ENCODE measurements at places on chromosomes 1 and 21.

DNA sequence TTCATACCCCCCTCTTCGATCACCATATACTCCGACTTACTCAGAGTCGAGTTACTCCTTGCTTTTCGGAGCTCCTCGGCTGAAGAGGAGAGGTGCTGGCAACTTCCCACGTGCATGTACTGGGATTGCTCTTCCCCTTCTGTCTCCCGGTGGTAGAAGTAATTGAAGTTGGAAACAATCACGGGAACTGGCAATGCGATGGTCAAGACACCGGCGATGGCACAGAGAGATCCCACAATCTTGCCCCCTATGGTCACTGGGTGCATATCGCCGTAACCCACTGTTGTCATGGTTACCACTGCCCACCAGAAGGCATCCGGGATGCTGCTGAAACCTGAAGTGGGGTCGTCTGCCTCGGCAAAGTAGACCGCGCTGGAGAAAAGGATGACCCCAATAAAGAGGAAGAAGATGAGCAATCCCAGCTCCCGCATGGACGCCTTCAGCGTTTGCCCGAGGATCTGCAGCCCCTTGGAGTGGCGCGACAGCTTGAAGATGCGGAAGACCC is 1.5 kb downstream of the KCNA3 start:
- peak; percentile 11 for DNase-seq

DNA sequence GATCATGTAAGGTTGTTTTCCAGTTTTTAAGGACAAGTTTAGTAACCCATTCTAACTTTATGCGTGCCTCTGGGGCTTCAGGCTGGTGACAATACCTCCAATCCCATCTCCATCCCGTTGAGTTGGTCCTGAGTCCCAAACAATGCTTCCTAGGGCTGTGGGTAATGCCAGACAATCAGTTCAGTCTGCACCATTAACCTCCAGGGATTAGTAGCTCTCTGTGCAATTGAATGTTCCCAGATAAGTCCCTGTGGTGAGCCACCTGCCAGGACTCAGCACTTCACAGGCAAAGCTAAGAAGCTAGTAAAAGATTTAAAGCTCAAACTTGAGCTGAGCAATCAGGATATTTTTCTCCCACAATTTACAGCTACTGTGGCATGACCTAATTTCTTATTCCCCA is 462.2 kb upstream of the PTBP2 start:
- no peak for DNase-seq

- no peak for DNase-seq
These were observed 1.7 kb downstream of the PTPRU start for GRCh38 chr1:29237852-29238619.

- DNase-seq, result no peak
These were observed 27.2 kb downstream of the ERI3 start for GRCh38 chr1:44327679-44328491.

- DNase-seq, result no peak
These were observed 57.1 kb upstream of the ADARB1 start for GRCh38 chr21:45017039-45017960.

DNA sequence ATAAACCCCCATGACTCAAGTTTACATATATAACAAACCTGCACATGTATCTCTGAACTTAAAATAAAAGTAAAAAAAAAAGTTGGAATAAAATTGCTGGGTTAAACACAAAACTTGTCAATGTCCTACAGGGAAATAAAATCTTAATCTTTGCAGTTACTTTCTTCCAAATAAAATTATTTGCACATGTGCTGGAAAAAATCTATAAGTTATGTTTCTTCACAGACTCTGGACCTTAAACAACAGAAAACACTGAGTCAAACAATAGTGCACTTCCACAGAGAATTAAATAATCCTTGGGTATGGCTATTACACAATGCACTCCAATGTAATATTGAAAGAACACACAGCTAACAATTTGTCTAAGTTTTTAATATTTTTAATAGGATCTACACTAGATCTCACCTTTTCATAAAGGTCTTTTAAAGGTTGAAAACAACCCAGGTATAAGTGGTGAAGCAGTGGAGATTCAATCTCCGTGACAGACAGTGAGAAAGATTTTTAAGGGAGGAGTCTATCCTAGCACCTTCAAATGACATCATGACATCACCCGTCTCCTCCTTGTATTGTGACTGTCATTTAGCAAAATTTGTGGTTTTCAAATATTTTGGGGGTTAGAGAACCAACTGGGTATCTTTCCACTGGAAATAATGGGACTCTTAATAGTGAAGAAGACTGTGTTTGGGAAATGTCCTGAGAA is 25.2 kb upstream of the FGGY start:
- no peak for DNase-seq

- no peak for DNase-seq
These were observed 53.8 kb downstream of the CLEC20A start for GRCh38 chr1:178442925-178443324.

GRCh38 chr1:234507626-234508387 is 28.8 kb upstream of the TARBP1 start:
- no peak for DNase-seq

- no peak for DNase-seq
These were observed 60.0 kb upstream of the EPS8L3 start for GRCh38 chr1:109823543-109824348.

DNA sequence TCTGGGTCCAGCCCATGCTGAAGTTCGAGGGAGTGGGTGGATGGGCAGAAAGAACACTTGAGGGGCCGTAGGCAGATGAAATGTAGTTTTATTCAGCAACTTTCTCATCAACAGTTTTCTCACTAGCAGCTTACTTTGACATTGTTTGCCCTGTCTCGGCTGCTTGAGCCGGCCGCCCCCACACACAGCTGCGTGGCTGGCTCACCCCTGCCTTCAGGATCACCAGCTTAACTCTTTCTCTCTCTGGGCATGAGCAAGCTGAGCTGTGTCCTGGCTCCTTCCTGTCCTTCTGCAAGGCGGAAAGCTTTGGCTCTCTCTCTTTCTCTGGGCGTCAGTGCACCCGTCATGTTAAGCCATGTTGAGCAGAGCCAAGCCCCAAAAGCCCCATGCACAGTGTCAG is 104.4 kb upstream of the GNG12 start:
- DNase-seq, result no peak

DNA sequence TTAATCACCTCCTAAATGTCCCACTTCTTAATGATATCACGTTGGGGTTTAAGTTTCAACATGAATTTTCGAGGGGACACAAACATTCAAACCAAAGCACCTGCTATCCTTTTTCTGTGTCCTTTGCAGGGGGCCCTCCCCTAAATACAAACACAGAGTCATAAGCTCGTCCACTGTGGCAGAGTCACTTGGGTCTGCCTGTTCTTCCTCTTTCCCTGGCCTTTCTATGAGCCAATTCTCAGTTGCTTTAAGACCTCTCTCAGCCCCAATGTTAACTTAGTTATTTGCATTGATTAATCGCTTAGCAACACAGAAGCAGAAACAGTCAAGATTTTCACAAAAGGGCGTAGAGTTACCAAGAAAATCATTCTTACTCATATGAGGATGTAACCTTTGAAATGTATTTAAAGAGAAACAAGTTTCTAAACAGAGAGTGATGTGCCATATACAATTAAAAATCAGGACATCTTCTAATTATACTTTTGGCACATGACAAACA is 14.9 kb downstream of the APCS start:
- no peak for DNase-seq

DNA sequence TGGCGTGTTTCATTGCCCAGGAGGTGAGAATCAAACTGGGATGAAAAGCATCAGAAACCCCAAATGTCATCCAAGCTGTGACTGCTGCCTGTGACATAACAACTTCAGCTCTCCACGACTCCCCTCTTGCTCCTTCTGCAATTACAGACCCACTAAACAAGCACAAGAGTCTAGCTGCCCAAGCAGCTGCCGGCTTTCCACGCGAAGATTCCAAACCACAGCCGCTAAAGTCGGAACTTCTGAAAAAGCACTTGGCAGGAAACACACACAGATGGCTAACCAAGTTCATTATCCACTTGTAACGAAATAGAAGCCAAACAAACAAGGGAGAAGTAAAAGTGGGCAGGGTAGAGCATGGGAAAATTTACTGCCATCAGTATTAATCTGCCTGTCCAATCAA is 198.1 kb downstream of the SLC35F3 start:
- DNase-seq, result no peak

- no peak for DNase-seq
These were observed 10.9 kb downstream of the YARS1 start for GRCh38 chr1:32806290-32806689.

DNA sequence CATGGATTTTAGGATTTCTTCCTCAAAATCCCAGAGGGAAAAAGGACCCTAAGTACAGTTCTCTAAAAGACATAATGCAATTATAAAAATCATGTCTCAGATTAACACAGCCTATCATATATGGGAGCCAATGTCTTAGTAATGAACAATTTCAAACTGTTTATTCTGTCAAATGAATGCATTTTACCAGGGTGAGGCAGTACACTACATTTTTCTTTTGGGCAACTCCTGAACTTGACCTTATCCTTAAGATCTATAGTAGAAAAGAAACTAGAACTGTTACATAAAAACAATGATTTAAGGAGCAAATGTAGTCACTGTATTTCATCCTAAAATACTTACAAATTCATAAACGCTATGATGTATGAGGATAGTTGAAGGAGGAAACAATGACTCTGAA is 226.3 kb upstream of the B3GALT2 start:
- DNase-seq, result peak; percentile 47

- DNase-seq, result no peak
These were observed 88.3 kb downstream of the COL24A1 start for GRCh38 chr1:86068271-86068721.

- no peak for DNase-seq
These were observed 48.7 kb downstream of the NTMT2 start for GRCh38 chr1:170194451-170194850.

DNA sequence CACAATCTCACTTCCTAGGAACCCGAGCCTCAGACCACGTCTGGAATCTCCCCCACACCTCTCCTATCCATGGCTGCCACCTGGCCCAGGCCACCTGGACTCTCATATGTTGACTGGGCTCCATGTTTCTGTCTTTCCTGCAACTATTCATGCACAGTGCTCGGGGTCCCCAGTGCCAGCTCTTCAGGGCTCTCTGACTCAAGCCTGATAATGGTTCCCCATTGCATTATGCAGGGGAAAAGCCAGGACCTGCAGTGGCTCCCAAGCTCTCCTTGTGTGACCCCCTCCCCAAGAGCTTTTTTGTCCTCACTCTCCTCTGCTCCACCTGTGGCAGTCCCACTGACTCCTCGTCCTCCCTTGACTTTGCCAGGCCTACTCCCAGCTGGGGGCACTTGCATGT is 417.6 kb downstream of the NPHP4 start:
- DNase-seq, result no peak

DNA sequence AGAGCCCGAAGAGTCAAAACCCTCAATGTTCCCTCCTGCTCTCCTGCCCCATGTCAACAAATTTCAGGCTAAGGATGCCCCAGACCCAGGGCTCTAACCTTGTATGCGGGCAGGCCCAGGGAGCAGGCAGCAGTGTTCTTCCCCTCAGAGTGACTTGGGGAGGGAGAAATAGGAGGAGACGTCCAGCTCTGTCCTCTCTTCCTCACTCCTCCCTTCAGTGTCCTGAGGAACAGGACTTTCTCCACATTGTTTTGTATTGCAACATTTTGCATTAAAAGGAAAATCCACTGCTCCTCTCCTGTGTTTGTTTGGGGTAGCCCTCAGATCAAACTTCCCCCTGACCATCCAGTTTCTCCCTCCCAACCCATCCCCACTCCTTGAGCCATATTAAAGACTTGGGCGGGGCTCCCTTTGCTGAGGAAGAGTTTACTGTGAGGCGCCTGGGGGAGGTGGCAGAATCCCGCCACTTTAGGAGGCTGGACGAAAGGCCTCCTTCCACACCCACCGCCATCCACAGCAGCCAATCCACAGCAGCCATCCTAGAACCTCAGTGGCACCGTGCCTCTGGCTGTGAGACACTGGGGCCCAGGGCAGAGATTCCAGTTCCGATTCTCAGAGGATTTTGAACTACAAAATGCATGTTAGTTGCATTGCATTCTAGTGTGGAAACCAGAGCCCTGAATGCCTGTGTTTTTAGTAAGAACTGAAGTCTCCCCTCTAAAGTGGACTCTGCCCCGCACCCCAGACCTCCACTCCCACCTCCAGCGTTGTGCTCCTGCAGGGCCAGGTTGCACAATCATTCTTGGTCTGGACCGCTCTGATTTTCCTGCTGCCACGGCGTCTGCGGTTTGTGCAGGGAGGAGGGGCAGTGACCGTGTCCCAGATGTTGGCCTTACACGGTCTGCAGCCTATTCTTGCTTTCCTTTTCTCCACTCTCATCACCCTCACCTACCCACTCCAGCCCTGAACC is 3.0 kb downstream of the OLFML3 start:
- no peak for DNase-seq

DNA sequence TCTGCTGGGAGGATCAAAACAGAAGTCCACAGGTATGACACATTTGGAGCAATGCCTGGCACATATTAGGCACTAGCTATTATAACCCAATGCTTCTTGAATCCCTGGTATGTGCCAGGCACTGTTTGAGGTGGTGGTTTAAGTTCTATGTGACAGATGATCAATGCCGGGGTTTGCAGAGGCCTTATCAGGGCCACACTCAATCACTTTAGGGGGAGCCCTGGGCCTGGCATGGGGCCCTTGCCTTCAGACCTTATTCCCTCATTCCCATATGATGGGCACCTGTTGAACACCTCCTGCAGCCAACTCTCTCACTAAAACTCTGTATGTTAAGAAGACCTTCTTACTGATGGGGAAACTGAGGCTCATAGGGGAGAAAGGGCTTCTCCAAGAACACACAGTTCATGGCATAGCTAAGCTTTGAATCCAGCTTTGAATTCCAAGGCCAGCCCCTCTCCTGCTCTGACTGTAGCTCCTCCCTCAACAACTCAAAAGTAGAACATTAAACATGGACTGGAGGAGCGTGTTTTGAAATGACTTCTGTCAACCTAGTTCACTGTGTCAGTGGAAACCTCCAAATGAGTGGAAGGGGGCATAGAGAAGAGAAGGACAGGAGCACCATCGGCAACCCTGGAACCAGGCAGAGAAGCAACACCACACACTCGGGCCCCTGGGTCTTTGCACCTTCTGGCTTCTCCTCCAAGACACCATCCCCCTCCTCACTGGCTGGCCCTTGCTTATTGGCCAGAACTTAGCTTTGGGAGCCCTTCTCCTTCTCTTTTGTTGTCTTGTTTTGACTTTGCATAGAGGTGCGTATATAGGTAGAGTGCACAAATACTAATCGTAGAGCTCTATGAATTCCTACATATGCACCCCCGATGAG is 6.6 kb upstream of the IFFO2 start:
- DNase-seq, result no peak

DNA sequence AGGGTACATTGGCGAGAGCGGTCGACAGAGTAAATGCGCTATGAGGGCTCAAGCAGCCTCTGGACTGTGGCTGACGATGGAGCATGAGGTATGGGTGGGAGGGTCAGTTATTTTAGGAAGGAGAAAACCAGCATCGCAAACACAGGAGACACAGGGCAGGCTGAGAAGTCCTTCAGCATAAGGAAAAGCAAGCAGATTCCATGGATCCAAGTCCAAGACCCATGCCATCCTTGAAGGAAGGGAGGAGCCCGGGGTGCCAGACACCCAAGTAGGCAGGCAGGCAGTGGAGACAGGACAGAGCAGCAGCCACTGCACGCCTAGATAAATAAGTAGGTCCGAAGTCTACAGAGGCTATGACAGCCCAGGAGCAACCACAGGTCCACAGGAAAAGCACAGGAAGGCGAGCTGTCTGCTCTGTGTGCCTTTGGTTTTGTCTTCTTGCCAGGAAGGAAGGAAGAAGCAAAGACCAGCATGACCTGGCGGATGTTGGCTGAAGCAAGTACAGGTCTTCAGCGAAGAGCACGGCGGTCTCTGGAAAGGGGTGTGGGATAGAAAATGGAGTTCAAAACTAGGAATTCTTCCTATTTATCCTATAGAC is 76.4 kb upstream of the SLC45A1 start:
- no peak for DNase-seq

GRCh38 chr1:3604468-3604974 is 6.8 kb downstream of the MEGF6 start:
- no peak for DNase-seq
